ENCODE measurements at places on chromosomes 11 and 22. TPM values are rescaled to one million over a fixed set of nuclear protein-coding genes. Genes with fewer than 3 reads are reported as not detected.

DNA sequence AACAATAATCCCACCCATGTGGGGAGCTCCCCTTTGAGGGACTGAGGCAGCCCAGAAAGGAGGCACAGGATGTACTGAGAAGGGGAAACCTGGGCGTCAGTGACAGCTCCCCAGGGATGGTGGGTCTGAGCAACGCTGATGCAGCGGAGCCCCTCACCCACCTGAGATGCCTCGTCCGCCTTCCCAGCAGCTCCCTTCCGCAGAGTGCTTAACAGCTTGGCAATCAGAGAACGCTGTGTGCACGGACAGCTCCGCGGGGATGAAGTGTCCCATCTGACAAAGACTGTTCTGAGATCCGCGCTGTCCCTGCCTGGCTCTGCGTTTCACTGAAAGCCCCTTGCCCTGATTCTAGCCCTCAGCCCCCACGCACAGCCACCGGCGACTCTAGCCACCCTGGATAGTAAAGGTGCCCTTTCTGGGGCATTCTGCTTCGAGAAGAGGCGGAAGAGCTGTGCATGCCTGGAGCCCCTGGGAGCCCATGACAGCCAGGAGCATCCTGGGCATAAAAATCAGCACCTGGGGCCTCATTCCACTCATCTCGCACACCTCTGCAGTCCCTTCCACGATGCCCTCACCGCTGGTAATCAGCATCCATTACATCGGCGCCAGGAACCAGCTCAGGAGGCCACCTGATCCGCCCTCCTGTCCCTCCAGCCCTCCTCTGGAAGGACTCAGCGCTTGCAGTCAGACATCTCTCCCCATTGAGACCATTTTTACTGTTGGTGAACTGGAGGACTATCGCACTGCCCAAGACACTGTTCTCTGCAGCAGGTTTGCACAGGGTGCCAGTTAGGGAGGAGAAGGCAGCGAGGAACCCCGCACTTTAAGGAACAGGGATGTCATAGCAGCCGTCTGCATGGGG, 10.7 kb downstream of the KCNJ5 start:
- DNase-seq: no peak

The ZMAT5 gene
- 11.1 TPM for polyA plus RNA-seq

The OSM gene
- not detected for polyA plus RNA-seq

DNA sequence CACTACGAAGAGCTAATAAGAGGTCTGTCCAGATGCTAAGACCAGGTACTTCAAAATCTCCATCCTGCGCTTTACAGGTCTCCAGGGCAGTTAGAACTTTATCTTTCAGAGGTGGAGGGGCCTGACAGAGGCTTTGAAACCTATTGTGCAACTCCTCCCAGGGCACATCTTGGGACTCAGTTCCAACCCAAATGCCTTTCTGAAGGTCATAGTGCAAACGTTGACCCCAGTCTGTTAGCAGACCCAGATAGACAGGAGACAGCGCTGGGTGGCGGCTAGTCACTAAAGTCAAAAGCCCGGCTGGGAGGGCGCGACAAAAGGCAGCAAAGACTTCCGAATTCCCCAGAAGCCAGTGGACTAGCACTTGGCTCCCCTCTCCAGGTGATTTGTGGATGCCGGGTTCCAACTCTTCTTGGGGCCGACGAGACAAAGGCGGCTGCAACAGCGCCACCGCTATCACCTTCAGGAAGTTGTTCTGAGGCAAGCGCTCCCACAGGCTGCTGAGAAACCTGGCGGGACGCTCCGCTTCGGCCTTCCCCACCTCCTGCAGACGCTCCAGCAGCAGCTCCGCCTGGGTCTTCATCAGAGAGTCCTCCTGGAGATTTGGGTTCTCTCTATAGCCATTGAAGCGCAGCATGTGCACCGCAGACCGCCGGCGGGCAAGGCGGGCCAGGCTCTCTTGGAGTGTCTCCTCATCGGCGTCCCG, 728 bp downstream of the FANCF start:
- peak; percentile 19 for DNase-seq
